Adipose tissue (tissue), 3 donors: ENCODE measurements at places on chromosomes 5 and 9. TPM values are rescaled to one million over a fixed set of nuclear protein-coding genes. Genes with fewer than 3 reads are reported as not detected.

Gene ACOT12
- not detected for polyA plus RNA-seq

Gene ANXA1
- polyA plus RNA-seq, result 700 TPM

Gene B4GALT7
- polyA plus RNA-seq, result 21.6 TPM

Gene KCNV2
- polyA plus RNA-seq, result not detected

Gene PHF24
- polyA plus RNA-seq, result 0.19 TPM

Gene DMGDH
- 5.3 TPM for polyA plus RNA-seq

Gene PCDHGB3
- 0.40 TPM for polyA plus RNA-seq

Gene ALAD
- polyA plus RNA-seq, result 32.5 TPM

Gene HEXB
- polyA plus RNA-seq, result 47.0 TPM

Gene CARTPT
- polyA plus RNA-seq, result 0.34 TPM

Gene KLHL3
- polyA plus RNA-seq, result 0.90 TPM

Gene PALM2AKAP2
- polyA plus RNA-seq, result 21.7 TPM

Gene CFAP90
- 1.6 TPM for polyA plus RNA-seq

Gene KIF24
- 0.22 TPM for polyA plus RNA-seq

Gene LRRC70
- polyA plus RNA-seq, result 1.0 TPM

Gene SLC31A2
- 16.6 TPM for polyA plus RNA-seq

Gene BSPRY
- polyA plus RNA-seq, result 25.1 TPM

Gene CDH6
- 2.0 TPM for polyA plus RNA-seq

Gene ZBTB26
- polyA plus RNA-seq, result 2.0 TPM

Gene NR5A1
- 0.03 TPM for polyA plus RNA-seq

Gene KCNMB1
- 0.79 TPM for polyA plus RNA-seq

Gene CCNO
- polyA plus RNA-seq, result 8.2 TPM

Gene PTCD2
- polyA plus RNA-seq, result 1.9 TPM

Gene FIBCD1
- polyA plus RNA-seq, result 0.18 TPM

Gene SLC6A19
- 0.07 TPM for polyA plus RNA-seq

Gene HTR4
- polyA plus RNA-seq, result not detected

Gene ZNF474
- 0.16 TPM for polyA plus RNA-seq

Gene CCNJL
- polyA plus RNA-seq, result 1.3 TPM

Gene IFNA21
- not detected for polyA plus RNA-seq

Gene MTRR
- polyA plus RNA-seq, result 11.5 TPM

Gene FKBP15
- 12.9 TPM for polyA plus RNA-seq

Gene SEMA5A
- 1.5 TPM for polyA plus RNA-seq

Gene LECT2
- polyA plus RNA-seq, result not detected

Gene SLC46A2
- polyA plus RNA-seq, result 0.42 TPM

Gene FXN
- 12.1 TPM for polyA plus RNA-seq

Gene ORM2
- 6.3 TPM for polyA plus RNA-seq

Gene SLC34A3
- 0.06 TPM for polyA plus RNA-seq

Gene SPATA9
- polyA plus RNA-seq, result 0.59 TPM

Gene PAEP
- not detected for polyA plus RNA-seq

Gene LHX2
- 0.18 TPM for polyA plus RNA-seq

Gene CPLANE1
- 2.8 TPM for polyA plus RNA-seq

Gene RABL6
- 51.5 TPM for polyA plus RNA-seq

Gene IL13
- polyA plus RNA-seq, result 1.2 TPM

Gene PCDHA11
- not detected for polyA plus RNA-seq

Gene CDH9
- polyA plus RNA-seq, result not detected

Gene IL5
- not detected for polyA plus RNA-seq
